ENCODE measurements at places on chromosomes 11 and 22.

DNA sequence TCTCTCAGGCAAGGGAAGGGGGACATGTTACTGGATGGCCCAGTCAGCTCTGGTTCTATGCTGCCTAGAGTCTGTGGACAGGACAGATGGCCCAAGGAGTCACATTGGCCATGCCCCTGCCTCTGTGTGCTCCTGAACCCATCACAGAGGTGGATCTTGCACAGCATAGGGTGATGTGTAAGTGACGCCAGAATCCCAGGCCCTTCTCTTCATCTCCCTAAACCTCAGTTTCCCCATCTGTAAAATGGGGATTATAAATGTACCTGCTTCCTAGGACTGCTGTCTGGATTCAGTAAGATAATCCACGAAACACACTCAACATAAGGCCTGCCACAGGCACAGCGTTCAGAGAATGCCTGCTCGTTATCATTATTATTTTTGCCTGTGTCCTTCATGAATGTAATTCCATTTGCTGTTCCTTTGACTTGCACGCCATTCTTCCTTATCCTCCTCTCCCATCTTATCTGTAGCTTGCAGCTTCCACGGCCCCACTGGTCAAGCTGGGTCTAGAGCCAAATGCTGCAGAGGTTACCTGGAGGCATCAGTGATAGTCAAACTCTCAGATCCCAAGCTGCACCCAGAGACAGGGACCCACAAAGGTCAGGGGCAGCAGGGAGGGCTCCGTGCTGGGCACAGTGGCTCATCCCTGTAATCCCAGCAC lies 207.0 kb downstream of the MN1 start:
- DNase-seq = no peak

- no peak for DNase-seq
Measured at GRCh38 chr11:124890151-124890550, 7.5 kb downstream of the ROBO4 start.

DNA sequence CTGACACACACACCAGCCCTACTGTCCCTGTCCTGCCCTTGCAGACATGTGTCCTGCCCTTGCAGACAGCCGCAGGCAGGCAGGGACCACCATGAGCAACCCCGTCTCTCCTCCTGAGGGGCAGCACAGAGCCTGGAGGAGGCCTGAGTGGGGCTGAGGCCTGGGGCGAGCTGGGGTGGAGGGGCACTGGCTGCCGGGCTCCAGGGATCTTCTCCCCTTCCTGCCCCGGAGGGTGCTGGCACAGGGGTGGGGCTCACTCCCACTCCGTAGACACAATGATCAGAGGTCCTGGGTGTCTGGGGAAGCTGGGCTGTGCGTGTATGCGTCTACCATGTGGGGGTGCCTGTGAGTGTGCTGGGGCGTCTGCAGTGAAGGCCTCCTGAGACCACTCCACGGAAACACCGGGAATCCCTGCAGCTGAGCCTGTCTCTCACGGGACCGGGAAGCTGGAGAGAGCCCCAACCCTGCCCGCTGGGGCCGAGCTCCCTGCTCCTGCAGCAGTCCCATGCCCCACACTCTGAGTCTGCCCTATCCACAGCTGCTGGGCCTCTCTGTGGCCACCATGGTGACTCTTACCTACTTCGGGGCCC lies 588 bp downstream of the TSPAN32 start:
- DNase-seq = no peak

DNA sequence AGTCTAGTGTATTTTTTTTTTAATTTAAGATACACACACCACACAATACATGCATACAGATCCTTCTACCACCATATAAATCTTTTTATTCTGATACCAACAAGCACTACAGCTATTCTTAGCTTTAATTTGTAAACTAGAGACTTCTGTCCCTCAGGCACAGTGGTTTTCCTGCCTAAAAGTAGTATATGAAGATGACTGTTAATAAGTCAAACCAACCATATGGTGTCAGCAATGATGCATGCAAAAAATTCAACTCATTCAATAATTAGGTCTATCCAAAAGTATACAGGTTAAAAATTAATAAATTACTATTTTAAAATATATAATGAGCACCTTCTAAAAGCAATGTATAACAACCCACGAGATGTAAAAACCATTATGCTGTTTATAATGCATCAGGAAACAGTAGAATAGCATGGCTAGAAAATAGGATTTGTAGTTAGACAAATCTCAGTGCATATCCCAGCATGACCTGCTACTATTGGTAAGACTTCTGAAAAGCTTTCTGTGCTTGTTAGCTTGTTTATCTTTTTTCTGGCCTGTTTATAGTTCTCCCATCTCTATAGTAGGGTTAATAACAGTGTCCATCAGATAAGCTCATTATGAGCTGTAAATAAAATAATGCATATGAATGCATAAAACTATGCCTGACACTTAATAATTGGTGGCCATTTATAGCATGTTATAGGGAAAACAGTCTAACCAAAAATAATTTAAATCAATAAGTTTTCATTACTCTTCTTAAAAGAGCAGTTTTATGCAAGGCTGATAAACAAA lies 10.2 kb downstream of the RAB38 start:
- DNase-seq = no peak

GRCh38 chr11:131388030-131388429 lies 17.6 kb downstream of the NTM start:
- DNase-seq = no peak

DNA sequence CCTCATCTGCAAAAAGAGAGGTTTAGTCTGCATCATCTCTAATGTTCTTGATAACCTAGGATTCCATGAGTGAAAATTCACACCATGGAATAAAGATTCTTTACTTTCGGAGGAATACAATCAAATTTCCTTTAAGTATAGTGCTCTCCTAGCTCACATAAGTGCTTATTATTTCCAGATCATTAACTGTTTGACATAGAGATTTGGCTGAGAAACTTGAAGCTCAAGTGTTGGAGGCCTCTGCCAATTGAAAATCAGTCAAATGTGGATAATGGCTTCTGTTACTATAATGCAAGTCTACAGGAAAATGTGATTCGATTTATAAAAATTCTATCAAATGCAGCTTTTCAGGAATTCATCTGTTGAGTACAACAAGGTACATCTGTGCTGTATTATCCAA lies 144.6 kb downstream of the KIF18A start:
- DNase-seq = no peak

DNA sequence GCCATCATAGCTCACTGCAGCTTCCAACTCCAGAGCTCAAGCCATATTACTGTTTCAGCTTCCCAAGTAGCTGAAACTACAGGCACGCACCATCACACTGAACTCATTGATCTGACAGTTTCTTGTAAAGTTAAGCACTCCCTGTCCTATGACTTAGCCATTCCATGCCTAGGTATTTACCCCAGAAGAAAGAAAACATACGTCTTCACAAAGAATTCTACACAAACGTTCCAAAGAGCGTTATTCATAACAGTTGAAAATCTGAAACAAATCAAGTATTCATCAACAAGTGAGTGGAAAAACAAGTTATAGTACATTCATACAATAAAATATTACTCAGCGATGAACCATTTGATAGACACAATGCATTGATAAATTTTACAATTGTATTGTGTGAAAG lies 7.8 kb upstream of the NLRP10 start:
- DNase-seq = peak; percentile 72

DNA sequence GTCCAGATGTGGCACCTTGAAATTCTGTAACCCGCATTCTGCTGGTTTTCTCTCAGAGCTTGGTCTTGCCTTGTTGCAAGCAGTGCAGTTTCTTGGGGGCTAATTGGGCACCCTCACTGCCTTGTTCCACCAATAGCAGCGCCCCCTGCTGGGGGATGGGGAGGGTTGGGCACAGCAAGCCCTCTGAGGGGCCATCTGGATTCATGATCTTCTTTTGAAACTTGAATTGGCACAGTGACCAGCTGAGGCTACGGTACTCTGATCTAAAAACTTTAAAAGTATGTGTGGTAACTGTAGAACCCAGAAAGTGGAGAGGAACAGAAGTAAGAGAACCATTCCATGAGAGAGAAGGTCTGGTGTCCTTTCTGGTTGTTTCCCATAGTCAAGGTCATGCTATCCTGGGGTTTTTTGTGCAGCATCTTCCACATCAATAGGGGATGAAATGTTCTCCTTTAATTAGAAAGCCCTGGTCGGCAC lies 64.2 kb downstream of the MED15 start:
- DNase-seq = no peak

- DNase-seq = peak; percentile 28
Measured at GRCh38 chr22:35540595-35541253, at the start of gene RASD2. RASD2 (plus strand) TSS chr22:35540831; CDS start chr22:35546810, 5,979 bp downstream.

- no peak for DNase-seq
Measured at GRCh38 chr22:29615705-29616327, 12.4 kb downstream of the NF2 start.

- DNase-seq = peak; percentile 16
Measured at GRCh38 chr22:36658900-36659299, 44.7 kb downstream of the CACNG2 start.

- no peak for DNase-seq
Measured at GRCh38 chr11:3021125-3021524, 29.0 kb upstream of the NAP1L4 start.

GRCh38 chr22:28981818-28982499 lies 79.7 kb downstream of the C22orf31 start:
- no peak for DNase-seq

GRCh38 chr11:117825538-117826189 lies 1.1 kb upstream of the FXYD2 start:
- no peak for DNase-seq

- DNase-seq = peak; percentile 76
Measured at GRCh38 chr11:86722006-86722405, 49.6 kb upstream of the ME3 start.

DNA sequence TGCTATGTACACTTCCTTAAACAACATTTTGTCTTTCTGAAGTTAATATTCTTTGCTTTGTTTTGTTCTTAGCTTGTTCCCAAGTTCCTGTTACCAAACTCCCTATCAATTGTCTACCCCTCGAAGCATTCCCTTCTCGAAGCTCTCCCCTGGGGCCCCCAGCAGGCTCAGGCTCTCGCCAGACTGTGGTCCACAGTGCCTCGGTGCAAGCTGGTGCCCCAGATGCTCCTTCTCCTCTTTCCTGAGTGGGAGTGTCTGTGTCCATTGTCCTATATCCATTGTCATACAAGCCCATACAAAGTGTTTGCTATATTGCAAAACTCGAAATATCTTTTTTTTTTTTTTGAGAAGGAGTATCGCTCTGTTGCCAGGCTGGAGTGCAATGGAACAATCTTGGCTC lies 51.7 kb upstream of the RTL6 start:
- DNase-seq = no peak

- no peak for DNase-seq
Measured at GRCh38 chr11:603154-603553, 12.6 kb downstream of the IRF7 start.

GRCh38 chr11:6096417-6096816 lies 11.1 kb upstream of the OR56B4 start:
- no peak for DNase-seq

DNA sequence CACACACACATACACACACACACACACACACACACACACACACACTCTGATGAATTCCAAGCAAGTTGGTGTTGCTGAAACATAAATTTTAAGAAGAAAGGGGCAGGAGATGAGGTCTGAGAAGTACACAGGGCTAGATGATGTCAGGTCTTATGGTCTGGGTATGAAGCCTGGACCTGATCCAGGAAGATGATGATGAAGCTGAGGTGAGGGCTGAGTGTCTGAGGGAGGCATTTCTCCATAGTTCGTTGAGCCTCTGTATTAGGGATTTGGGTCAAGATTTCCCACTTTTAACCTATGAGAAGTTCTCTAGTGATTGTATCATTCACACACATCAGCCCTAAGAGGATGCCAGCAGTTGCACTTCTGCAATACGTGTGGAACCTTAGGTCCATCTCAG lies 32.6 kb downstream of the KREMEN1 start:
- no peak for DNase-seq

- no peak for DNase-seq
Measured at GRCh38 chr11:46330563-46331281, 16.5 kb upstream of the DGKZ start.

GRCh38 chr22:45329530-45329936 lies 19.8 kb downstream of the FAM118A start:
- DNase-seq = no peak

DNA sequence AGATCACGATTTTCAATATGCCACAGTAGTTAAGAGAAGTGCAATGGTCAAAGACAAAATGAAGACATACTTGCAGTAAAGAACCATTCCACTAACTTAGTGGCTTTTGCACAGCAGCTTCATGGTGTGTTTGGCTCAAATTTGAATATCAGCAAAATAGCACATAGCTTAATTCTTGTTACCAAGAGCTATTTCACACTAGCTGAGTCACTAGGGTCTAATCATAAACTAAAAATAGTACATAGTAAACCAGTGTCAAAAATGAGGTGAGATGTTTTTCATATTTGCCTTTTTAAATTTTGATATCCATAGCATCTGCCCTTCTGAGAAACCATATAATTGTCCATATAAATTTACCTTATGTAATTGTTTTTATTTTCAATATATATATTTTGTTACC lies 325.0 kb upstream of the LUZP2 start:
- peak; percentile 3 for DNase-seq

GRCh38 chr11:86988351-86988881 lies 33.2 kb upstream of the FZD4 start:
- DNase-seq = no peak

- peak; percentile 71 for DNase-seq
Measured at GRCh38 chr11:44634401-44635281, 69.2 kb downstream of the CD82 start.

- DNase-seq = no peak
Measured at GRCh38 chr11:120212926-120213325, 2.1 kb downstream of the OAF start.

- DNase-seq = no peak
Measured at GRCh38 chr22:19629331-19629719, 85.0 kb upstream of the SEPTIN5 start.

DNA sequence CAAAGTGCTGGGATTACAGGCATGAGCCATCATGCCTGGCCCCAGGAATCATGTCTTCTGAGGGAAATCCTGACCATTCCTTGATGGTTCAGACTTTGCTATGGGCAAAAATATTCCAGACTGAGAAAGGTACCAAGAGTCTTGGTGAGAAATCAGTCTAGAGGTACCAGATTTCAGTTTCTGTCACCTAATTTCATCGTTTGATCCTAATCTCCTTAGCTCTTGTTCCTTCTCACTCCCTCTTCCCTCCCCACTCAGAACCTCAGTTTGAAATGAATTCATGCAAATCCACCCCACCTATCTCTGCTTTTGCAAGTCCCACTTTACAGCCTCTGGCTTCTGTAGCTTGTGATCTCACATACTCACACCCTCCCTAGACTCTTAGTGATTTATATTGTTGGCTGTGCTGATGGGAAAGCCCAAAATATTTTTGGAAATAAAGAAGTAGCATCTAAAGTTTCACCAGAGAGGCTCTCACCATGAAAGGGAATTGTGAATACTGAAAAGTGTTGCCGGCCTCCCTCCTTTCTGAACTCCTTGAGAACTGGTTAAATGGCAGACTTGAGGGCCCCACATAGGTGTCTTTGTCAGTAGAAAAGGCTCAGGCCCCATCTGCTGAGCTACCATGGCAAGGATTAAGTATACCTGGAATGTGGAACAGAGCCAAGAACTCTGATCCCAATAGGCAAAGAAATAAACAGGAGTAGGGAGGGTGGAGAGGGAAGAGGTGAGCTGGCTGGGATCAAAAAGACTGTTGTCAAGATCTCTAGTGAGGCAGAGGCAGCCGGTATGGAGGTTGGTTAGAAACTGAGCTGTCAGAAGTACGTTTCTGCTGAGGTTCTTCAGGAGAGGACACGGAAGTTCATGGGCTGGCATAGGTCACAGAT lies 190.5 kb upstream of the MTMR2 start:
- no peak for DNase-seq

- DNase-seq = no peak
Measured at GRCh38 chr11:69484427-69485259, 3.2 kb downstream of the LINC01488 start.
